Left ventricle myocardium superior (tissue), 1 donor: ENCODE measurements at places on chromosomes 6 and 20.

- DNase-seq: no peak
Measured at GRCh38 chr6:84606860-84607259, 157.5 kb downstream of the TBX18 start.

GRCh38 chr6:84466511-84466910 is 239.1 kb upstream of the CEP162 start:
- no peak for DNase-seq

DNA sequence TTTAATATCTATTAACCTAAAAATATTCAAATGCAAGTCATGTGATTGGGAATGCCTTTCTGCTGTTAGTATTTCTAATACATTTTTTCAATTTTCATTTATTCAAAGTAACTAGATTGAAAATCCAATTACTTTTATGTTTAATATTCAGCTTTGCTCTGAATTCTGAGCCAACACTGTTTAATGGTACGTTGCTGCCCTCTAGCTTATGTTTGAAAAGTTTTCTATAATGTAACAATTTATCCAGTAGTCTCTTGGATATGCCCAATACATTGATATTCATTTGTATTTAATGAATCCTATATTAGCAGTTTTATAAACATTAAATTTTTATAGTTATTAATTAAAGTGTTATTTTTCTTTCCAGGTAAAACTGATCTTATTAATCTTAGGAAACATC is 47.4 kb downstream of the LGSN start:
- no peak for DNase-seq

GRCh38 chr6:56527934-56528333 is 114.8 kb downstream of the DST start:
- DNase-seq: no peak

DNA sequence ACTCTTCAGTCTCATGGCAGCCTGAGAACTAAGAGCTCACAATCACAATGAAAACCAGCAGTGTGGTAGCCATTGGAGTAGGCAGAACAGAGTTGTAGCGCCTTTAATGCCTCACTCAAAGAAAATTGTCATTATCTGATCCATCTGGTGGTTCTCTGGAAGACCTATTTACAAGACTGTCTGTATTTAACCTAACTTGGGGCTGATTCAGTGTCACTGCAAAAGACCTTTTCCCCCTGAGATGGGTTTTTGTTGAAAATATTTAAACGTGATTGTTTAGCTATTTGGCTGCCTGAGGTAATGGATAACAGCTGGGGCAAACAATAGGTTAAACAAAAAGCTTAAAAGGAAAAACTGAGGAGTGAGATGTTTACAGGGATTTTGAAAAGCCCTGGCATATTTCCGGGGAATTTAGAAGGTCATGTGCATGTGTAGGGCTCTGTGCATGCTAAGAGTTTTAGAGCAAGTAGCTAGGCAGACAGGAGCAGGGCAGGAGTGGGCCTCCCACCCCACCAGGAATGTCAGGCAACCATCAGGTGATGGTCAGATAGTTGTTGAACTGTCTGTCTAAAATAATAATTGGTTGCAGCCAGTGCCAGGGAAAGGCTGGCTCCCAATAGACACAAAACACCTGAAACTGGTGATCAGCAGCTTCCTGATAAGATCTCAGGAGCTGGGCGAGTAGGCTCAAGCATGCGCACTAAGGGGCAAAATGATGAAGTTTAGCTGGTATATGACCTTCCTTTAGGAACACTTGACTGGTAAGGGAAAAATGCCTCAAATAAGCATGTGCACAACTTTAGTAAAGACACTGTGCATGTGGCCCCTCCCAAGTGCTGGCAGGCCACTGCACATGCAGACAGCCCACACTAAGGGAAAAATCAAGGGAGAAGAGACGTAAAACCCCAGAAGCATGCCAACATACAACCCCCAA is 70.8 kb upstream of the AKIRIN2 start:
- DNase-seq: no peak

GRCh38 chr6:138109042-138109997 is 2.1 kb upstream of the PERP start:
- peak; percentile 55 for DNase-seq

DNA sequence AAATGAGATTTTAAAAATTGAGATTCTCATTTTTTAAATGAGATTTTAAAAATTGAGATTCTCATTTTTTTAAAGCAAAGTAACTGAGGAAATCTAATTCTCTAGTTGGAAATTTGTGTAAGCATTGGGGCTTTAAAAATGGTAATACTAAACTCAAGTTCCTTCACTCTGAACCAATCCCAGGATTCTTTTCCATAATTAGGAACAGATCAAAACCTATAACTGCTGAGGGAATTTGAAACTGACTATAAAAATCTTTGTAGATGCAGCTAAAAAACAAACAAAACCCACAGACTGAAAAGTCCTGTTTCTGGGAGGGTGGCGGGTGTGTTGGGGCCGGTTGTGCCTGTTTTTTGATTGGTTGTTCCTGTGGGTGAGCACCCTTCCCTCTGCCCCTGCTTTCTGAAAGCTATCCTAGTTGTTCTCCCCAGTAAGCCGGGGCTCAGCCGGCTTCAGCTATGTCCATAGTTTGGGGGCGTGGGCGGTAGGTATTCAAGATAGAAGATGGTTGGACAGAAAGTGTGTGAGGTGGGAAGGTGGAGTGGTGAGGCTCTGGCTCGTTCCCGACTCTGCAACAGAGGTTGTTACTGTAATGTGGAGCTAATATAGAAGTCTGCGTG is 49.3 kb downstream of the GFRA4 start:
- no peak for DNase-seq

GRCh38 chr6:105452924-105453756 is 50.3 kb upstream of the PREP start:
- DNase-seq: peak; percentile 28

- no peak for DNase-seq
Measured at GRCh38 chr20:46998477-46999240, 104.0 kb downstream of the EYA2 start.

DNA sequence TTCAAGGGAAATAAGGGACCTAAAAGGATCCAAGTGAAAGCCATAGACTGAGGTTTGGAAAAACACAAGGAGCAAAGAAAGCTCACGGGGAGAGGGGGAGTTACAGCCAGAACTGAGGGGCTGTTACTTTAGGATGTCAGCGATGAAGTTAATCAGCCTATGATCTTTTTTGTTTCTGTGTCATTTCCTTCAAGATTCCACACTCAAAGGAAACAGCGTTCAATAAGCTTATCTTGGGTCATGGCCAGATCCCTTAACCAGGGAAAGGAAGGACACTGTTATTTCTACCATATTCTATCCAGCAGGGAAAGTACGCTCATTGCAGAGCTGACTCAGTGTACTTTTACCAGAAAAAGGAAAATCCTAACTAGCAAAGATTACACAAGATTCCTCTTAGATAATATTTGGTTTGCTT is 132.8 kb downstream of the PFDN4 start:
- no peak for DNase-seq

DNA sequence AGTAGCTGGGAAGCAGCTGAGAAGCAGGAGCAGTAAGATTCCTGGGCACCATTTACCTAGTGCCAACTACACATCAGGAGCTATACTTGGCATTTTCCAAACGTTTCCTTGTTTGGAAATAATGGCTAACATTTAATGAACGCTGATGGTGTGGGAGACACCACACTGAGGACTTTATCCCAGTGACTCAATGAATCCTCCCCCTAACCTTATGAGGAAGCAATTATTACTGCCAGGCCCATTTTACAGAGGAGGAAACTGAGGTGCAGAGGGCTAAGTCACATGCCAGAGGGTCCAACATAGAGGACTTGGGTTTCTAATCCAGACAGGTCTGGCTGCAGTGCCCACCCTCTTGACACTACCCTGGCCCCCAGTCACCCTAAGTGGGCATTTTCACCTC is 6.1 kb downstream of the PTGIS start:
- DNase-seq: no peak

- DNase-seq: no peak
Measured at GRCh38 chr6:19362396-19362795, 474.8 kb upstream of the ID4 start.

GRCh38 chr20:45336530-45337366 is 11.5 kb downstream of the SDC4 start:
- no peak for DNase-seq

DNA sequence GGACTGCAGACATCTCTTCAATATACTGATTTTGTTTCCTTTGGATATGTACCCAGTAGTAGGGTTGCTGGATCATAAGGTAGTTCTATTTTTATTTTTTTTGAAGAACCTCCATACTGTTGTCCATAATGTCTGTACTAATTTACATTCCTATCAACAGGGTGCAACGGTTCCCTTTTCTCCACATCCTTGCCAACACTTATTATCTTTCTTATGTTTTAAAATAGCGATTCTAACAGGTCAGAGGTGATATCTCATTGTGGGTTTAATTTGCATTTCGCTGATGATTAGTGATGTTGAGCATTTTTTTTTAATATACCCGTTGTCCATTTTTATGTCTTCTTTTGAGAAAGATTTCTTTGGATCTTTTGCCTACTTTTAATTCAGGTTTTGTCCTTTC is 2.0 kb upstream of the TP53RK start:
- DNase-seq: no peak

GRCh38 chr6:37201726-37202125 is 31.8 kb downstream of the PIM1 start:
- DNase-seq: no peak
